ENCODE measurements at places on chromosomes 16 and 17.

DNA sequence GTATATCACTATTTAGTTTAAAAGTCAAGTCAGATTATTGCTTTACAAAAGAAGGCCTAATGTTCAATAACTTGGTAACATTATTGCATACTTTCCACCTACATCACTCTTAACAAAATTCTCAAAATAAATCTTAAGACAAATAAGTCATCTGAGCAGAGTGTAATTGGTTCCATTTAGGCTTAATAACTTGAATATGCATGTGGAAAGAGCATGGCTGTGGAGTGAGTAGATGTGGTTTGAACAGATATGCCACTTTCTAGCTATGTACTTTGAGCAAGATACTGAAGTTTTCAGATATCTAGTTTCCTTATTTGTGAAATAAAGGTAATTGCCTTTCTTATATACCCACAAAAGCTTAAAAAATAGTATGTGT lies 6.7 kb upstream of the EVI2A start:
- DNase-seq: no peak

DNA sequence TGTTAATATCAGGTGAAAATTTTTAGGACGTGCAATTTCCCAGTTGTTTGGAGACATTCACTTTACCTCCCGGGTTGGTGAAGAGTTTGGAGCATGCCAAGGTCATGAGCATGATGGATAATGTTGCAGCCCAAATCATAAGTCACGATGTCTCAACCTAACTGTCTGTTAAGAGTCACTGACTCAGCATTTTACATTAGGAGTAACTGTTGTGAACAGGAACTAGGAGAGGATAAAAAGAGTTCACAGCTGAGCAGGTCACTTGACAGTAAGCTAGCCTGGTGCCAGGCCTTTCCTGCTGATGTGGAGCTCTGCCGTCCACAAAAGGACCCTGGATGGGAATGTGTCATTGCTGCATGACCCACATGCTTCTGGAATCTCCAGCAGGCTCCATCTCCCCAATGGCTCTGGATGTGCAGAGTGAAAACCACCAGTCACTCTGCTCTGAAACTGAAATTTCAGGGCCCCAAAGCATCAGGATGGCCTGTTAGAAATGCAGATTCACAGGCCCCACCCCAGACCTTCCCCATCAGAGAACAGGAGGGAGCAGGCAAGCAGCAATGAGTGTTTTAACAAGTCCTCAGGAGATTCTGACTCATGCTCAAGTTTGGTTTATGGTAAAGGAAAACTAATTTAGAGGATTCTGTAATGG lies 371.6 kb upstream of the MAF start:
- no peak for DNase-seq

DNA sequence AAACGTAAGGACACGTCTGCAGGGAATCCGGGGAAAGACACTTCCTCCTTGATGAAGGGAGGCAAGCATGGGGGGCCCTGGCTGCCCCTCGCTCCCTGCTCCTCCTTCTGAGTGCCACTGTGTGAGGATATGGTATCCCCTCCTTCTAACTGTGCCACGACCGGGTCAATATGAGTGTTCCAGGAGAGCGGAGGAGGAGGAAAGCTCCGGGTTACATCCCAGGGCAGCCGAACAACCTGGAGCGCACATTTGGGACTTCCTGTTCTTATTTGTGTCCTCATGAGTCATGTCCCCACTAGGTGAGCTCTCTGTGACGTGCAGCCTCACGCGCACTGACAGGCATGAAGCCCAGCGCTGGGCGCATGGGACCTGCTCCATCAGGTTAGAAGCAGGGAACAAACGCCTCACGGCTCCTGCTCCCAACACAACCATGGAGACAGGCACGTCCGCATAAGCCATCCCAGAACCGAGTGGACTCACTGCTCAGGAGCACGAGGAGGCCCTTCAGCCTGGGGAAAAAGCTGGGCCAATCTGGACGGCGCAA lies 92.9 kb upstream of the DNAH17 start:
- DNase-seq: no peak

- no peak for DNase-seq
These were observed 605.0 kb downstream of the WWOX start for GRCh38 chr16:78704416-78704815.

GRCh38 chr16:84911486-84912216 lies 91.9 kb downstream of the CRISPLD2 start:
- DNase-seq: no peak

DNA sequence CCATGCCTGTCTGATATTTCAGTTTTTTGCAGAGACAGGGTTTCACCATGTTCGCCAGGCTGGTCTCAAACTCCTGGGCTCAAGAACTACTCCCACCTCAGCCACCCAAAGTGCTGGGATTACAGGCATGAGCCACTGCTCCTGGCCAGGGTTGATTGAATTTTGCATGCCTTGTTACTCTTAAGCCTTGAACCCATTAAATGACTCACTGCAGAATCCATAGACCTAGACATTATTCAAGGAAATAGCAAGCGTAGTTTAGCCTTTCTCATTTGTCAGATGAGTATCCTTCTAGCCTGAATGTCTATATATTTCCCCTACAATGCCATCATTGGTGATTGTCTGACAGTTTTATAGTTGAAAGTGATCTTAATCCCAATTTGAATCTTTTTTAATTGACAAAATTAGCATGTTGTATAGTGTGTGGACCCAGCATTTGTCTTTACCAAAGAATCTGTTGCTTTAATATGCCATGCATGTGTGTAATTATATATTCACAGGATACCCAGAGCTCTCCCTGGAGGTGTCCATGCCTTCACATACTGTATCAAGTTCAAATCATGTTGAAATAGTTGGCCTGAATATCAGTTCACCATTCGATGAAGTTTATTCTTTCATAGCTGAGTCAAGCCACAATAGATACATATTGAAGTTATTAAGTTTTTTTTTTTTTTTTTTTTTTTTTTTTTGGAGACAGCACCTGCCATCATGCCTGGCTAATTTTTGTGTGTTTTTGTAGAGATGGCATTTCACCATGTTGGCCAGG lies 321.0 kb downstream of the CPPED1 start:
- DNase-seq: no peak

- peak; percentile 60 for DNase-seq
These were observed 219.2 kb downstream of the C16orf78 start for GRCh38 chr16:49592546-49593423.

GRCh38 chr17:49494986-49495841 lies at the start of gene NGFR:
NGFR (plus strand) TSS chr17:49495293; CDS start chr17:49495418, 125 bp downstream.
- DNase-seq: peak; percentile 72

Data from nephron progenitor cell (in vitro differentiated cells).